ENCODE measurements at places on chromosomes 12 and 14. TPM values are rescaled to one million over a fixed set of nuclear protein-coding genes. Genes with fewer than 3 reads are reported as not detected.

- DNase-seq: no peak
Observed at GRCh38 chr12:94803939-94804338, 153.6 kb upstream of the TMCC3 start.

GRCh38 chr12:124716208-124717130 lies 147.2 kb downstream of the SCARB1 start:
- no peak for DNase-seq

GRCh38 chr14:56271970-56272369 lies 153.8 kb downstream of the PELI2 start:
- no peak for DNase-seq

DNA sequence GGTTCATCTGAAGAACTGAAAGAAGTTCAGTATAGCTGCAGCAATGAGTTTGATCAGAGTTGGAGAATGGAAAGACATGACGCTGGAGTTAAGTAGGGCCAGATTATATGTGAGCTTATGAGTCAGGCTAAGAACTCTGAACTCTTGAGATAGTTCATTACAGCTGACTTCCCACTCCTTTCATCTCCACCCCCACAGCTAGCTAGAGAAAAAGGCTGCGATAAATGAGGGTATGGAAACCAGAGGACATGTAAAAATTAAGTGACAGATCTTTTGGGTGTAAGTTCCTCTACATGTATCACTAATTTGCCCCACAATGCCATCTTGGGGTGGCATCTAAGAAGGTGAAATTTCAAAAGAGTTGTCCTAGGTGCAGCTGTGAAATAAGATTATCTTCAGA lies 28.6 kb downstream of the PYM1 start:
- DNase-seq: no peak

- no peak for DNase-seq
Observed at GRCh38 chr12:5964913-5965900, 20.1 kb upstream of the ANO2 start.

GRCh38 chr12:110993434-110993833 lies 73.1 kb upstream of the MYL2 start:
- no peak for DNase-seq

- DNase-seq: no peak
Observed at GRCh38 chr14:90547250-90547649, 150.4 kb downstream of the CALM1 start.

GRCh38 chr12:77603946-77604345 lies 226.7 kb upstream of the NAV3 start:
- no peak for DNase-seq

DNA sequence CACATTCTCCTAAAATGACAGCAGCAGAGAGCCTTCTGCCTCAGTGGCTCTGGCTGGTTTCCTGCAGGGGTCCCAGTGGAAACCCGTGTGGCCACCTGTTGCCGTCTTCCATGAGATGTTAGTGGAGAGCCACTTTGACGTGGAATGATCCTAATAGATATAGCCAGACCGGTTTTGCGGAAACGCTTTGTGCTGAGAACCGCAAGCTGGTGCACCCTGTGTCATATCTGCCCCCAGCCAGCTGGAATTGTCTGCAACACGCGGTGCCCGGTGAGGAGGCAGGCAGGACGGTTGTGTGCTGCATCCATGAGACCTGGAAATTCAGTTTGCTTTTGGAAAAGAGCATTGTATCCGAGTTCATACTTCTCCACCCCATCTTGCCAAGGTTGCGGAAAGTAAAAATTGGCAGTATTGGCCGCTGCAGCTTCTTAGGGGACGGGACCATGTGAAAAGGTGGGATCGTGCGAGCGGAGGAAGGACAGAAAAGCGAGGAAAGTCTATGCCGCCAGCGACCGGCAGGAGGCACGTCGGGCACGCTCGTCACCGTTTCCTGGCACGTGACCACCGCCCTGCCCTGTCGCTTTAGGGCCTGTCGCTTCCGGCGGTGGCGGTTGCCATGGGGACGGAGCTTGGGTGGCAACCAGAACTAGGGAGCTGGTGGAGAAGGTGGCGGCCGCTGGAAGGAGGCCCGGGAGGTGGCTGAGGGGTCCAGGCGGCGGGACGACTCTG lies at the start of gene CFAP251:
Gene CFAP251, plus strand, starts transcription at position 643 of the 729 bp plus-strand sequence. CDS start 2,714 bp downstream, outside the sequence.
- DNase-seq: peak; percentile 96

- no peak for DNase-seq
Observed at GRCh38 chr14:69073915-69074314, 79.0 kb downstream of the DCAF5 start.

DNA sequence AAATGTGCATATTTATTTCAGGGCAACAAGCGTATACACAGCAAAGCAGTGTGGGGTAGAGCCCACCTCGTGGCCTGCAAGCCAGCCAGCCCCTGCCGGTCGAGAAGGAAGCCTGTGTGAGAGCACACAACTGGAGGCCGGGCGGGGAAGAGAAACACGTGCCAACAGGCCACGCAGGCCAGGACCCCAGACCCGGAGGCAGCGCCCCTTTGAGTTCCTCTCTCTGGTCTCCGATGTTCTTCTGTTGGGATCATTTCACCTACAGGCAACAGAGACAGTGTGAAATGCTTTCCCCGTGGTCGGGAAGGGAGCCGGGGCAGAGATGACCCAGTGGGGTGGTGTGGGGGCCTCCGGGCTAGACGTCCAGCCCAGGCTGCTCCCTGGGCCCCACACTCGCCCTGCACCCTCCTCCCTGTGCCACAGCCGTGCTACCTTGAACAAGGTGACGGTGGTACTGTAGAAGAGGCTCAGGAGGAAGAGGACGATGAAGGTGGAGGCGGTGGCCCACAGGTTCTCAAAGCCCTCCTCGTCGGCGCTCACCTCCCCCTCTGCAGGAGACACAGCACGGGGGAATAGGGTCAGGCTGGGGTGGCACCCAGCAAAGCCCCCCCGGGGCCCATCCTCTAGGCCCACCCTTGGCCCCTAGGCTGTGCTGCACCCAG lies 325.5 kb downstream of the TMEM121 start:
- no peak for DNase-seq

DNA sequence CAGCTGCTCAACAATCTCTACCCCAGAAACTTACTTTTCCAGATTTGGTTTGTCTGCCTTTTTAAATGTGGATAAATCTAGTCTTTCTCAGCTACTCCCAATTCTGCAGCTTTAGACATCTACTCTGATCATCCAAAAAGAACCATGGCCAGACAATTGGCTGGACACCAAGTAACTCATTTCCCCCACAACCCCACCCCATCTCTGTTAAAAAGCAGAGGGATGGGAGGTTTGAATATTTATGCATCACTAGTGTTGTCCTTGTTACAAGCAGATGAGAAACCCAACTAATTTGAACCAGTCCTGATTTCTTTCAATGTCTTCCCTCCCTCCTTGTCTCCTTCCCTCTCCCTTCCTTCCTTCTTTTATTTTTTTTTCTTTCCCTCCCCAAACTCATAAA lies 391.9 kb downstream of the GALC start:
- no peak for DNase-seq

GRCh38 chr12:110780448-110780847 lies 37.8 kb upstream of the PPP1CC start:
- no peak for DNase-seq

DNA sequence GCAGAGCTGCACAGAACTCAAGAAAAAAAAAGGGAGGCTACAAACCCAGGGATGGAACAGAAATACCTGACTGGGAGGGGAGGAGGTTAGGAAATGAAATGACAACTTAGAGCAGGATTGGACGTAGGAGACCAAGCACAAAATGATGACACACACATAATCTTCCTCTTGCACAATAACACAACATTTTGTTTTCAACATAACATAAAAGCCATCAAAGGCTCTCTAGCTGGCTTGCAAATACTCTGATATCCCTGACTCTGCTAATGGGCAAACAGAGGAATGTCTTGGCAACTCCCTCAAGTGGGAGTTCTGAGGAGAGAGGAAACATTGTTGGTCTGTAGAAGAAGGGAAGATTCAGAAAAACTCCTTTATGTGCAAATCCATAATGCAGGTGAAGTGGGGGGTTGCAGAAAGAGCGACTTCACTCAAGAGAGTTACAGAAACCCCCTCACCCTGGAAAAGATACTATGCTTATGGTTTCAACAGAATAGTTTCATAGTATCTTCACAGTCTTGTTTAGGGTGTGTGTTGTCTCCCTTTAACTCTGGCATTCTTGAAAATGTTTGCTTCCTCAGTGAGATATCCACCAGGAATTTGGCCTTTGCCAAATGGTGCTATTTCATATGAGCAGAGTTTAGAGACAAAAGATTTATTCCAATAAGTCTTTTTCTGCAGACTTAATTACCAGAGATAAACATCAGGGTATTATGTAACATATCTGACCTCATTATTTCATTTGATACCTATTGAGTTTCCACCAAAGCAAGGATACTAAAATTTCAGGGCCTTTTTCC lies 43.8 kb upstream of the LTBP2 start:
- DNase-seq: no peak

DNA sequence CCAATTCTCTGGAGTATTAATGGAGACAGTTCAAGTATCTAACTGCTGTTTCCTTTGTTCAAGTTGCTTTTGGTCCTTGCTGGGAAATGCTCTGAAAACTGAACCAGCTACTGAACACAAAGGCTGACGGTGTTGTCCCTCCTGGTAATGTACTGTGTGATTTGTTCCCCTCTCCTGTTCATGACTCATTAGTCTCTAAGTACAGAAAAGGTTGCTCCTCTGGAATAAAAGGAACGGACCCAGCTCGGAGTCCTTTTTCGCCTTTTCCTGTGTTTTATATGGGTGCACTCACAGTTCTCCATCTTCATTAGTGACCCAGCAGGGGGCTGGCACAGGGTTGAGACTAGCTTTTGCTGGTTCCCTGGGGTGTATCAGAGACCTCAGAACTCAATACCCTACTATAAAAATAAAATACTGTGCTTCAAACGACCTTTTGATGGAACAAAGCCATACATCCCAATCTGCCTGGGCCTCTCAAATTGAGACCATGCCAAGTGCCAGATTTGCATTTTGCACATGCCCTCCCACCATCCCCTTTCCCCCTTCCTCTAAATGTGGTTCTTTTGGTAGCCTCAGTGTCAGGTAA lies 269.7 kb downstream of the RAD51B start:
- no peak for DNase-seq

GRCh38 chr12:76520348-76520747 lies 39.2 kb downstream of the OSBPL8 start:
- DNase-seq: no peak

DNA sequence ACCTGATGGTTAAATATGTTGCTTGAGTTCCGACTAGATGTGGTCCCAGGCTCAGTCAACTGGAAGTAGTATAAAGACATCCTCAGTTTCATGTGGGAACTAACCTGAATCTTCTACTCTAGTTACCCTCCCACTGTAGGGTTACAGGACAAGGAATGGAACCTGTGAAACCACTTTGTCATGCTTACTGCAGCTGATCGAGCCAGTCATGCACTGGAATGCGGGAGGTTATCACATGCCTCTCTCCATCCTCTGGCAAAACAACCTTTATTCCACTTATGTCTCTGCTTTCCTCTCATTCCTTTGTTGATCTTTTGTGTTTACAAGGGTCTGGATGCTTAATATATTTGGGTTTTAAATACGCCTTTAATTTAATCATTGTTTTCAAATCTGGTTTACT lies 111.9 kb upstream of the DDHD1 start:
- DNase-seq: no peak

DNA sequence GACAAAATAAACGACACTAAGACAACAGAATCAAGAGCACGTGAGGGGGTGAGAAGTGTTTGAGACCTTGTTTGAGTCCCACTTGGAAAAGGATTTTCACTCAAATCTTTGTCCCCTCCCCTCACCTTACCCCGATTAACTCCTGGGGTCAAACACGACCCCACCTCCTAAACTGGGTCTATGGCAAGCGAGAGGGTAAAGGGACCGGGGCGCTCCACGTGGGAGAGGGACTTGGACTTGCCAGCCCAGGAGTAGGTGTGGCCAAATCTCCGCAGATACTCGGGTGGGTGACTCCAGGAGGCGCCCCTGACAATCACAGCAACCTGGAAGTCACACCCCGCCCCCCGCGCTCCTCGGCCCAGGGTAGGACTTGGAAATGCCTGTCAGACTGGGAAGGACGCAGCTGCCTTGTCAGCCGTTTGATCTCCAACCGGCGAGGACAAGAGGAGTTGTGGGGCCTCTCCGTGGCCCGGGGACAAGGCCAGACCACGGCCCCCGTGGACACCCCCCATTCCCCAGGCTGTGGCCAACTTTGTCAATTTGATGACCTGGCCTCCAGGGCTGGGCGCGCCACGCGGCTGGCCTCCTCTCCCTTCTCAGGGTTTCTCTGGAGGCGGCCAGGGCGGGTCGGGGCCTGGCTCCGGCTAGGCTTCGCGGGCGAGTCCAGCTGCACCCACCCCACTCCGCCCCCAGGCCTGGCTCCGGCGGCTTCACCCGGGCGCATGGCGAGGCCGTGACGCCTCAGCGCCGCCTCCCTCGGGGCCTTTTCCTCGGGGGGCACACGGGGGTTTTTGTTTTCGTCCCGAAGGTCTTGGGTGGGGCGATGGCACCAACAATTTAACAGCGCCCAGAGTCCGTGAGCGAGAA lies 1.1 kb upstream of the BCL11B start:
- DNase-seq: peak; percentile 33

DNA sequence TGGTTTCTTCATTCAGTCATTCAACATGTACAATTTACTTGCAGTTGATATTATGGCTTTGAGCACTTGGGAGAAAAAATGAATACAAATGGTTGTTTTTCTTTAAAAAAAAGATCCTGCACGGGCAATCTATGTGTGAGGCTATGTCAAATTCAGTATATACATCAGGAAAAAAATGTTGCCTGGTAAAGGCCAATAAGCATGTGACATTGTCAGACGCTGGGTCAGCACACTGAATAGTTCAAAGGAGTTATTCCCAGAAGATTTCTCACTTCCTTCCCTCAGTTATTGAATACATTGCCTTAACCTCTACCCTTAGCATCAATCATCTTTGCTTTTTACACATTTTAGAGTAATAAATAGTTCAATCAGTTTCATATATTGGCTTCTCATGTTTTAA lies 319.2 kb downstream of the NUAK1 start:
- no peak for DNase-seq

GRCh38 chr12:107597695-107598410 lies 87.7 kb upstream of the PWP1 start:
- no peak for DNase-seq

- DNase-seq: no peak
Observed at GRCh38 chr12:1970331-1970900, 33.8 kb downstream of the DCP1B start.

DNA sequence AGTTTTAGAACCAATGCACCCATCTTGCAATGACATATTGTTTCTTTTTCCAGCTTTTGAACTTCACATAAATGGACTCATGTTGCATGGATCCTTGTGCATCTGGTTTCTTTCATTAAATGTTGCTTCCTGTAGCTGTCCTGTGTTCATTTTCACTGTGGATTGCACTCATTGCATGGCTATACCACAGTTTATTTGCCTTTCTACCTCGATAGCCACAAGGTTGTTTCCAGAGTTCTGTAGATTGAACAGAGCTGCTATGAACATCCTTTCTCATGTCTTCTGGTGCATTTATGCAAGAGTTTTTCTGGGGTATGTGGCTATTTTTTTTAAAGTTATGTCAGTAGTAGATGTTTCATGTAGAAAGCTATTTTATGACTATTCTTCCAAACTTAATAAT lies 3.5 kb upstream of the KRT81 start:
- DNase-seq: no peak

GRCh38 chr12:32166510-32166909 lies 59.9 kb downstream of the BICD1 start:
- no peak for DNase-seq

The PTCSC3 gene
- polyA plus RNA-seq: not detected

The CFAP54 gene
- polyA plus RNA-seq: not detected

The LPAR5 gene
- 11.6 TPM for polyA plus RNA-seq

The RAB2B gene
- 20.0 TPM for polyA plus RNA-seq

The AMHR2 gene
- polyA plus RNA-seq: 0.19 TPM

The NKX2-1 gene
- polyA plus RNA-seq: not detected

The ACRBP gene
- not detected for polyA plus RNA-seq

The KCNA1 gene
- not detected for polyA plus RNA-seq
